WERI-Rb-1 (cell line): ENCODE measurements at places on chromosomes 12 and 14.

GRCh38 chr12:62319058-62319457 is 58.9 kb downstream of the USP15 start:
- no peak for DNase-seq

DNA sequence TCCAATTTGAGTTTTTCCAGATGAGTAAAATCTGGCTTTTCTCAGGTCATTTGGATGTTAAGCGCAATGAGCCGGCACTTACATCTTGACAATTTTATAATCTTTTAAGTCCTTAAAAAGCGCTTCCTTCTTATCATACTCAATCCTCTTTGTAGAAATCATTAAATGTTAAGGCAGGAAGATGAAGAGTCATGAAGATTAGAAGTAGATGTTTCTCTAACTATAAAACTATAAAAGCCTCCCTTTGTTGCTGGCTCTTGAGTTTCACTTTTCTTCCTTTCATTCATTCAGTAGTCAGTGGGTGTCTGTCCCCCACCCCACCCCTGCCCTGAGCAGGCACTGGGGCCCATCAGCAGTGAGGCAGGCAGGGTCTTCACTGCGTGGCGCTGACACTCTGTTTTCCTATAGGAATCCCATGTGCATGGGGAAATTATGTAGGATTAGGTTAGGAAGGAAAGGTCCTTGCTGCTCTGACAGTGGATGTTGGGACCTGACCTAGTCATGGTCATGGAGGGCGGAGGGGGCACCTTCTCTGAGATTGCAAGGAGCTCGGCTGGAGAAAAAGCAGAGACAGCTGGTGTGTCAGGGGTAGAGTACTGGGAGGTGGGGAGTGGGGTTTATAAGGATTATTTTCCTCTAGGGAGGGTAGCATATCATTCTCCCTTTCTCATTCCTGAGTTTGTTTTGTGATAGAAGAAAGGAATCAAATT is 65.8 kb downstream of the CCDC92 start:
- DNase-seq: peak; percentile 82

DNA sequence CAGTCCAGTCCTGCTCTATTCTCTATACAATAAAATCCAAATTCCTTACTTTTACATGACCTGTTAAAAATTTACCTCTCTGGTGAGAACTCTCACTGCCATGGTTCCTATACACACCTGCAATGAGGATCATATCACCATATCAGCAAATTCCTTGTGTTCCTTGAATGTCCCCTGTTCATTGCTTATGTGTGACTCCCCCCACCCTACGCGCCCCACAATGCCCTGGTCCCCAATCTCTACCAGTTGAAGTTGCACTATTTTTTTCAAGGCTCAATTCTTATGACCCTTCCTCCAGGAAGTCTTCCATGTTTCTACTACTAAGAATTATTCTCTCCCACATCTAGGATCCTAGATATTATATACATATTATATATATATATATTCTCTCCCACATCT is 82.2 kb upstream of the NEDD1 start:
- no peak for DNase-seq

- no peak for DNase-seq
Measured at GRCh38 chr12:67705394-67706370, 57.1 kb downstream of the DYRK2 start.

DNA sequence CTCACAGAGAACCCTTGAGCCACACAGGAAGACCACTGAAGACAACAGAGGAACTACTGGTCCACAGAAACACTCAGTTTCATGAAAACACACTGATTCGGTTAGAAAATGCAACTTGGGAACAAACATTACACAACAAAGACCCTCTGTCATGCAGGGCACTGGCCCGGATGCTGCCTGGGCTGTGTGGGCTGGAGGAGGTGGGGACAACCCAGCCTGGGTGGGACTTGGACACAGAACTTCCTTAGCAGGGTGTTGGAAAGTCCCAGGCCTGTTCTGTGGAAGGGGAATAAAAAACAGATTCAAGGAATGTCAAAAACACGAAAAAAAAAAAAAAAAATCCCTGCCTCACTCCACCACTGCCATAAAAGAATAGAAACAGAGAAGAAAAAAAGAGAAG is 181.0 kb downstream of the MON2 start:
- DNase-seq: no peak

- no peak for DNase-seq
Measured at GRCh38 chr14:104390221-104390931, 189.2 kb upstream of the C14orf180 start.

GRCh38 chr14:22007363-22007762 is 333.7 kb upstream of the OR4E1 start:
- DNase-seq: no peak

DNA sequence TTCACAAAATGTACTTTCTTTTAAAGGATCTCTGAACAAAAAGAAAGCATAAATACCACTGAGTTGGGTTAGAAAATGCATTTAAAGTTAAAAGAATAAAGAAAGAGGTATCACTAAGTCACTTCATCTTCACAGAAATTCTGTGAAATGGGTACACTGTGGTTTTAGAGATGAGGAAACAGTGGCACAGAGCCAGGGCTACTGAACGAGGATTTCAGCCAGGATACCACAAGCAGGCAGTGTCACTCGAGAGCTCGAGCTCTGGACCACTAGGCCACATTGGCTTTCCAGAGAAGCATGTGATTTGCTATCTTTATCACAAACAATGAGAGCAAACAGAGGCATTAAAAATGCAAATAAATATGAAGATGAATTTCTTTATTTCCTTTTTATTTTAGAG is 51.0 kb downstream of the WDHD1 start:
- DNase-seq: no peak

DNA sequence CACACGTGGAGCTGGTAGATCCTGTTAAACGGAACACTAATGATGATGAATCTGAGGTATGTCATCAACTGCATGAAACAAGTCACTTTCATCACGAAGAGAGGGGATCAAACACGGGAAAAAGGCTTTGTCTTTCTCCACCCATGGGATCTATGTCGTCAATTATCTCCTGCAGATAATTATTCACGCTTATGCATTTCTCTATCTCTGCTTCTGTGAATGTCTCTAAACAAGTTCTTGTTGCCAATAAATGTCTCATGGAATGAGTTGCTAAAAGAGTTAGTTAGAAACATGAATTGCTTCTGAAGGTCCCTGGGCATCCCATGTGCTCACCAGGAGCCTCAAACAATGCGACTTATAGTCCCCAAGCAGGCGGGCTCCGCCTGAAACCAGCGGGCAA is 1228.2 kb upstream of the TMEM132C start:
- DNase-seq: no peak

DNA sequence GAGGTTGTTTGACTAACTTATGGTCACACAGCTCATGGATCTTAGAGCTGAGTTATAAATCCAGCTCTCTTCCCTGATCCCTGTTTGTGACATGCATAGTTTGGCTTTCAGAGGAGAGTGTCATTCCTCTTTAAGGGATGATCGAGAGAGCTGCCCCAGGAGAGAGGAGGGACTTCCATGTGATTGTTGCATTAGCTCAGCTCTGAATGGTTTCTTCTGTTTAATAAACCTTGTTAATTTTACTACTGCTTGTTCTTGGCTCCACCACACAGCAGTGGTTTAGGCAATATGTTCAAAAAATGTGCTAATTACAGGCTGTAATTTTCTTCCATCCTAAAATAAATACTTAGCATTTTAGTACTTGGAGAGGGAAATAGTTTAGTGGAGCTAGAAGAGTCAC is 152.5 kb downstream of the C12orf75 start:
- DNase-seq: no peak
